D721Med (cell line): ENCODE measurements at places on chromosomes 3 and 15.

GRCh38 chr3:129594409-129594808, 12.1 kb downstream of the PLXND1 start:
- DNase-seq, result no peak

- no peak for DNase-seq
Observed at GRCh38 chr15:74978503-74978902, 16.9 kb upstream of the SCAMP5 start.

GRCh38 chr3:123351501-123351900, 97.4 kb downstream of the ADCY5 start:
- DNase-seq, result no peak

DNA sequence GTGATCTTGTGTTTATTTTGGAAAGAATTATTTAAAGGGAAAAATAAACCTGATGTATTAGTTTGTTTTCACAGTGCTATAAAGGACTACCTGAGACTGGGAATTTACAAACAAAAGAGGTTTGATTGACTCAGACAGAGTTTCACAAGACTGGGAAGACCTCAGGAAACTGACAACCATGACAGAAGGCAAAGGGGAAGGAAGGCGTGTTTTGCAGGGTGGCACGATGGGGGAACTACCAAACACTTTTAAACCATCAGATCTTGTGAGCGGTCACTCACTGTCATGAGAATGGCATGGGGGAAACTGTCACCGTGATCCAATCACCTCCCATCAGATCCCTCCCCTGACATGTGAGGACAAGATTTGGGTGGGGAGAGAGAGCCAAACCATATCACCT, 87.0 kb downstream of the TP63 start:
- DNase-seq, result no peak

DNA sequence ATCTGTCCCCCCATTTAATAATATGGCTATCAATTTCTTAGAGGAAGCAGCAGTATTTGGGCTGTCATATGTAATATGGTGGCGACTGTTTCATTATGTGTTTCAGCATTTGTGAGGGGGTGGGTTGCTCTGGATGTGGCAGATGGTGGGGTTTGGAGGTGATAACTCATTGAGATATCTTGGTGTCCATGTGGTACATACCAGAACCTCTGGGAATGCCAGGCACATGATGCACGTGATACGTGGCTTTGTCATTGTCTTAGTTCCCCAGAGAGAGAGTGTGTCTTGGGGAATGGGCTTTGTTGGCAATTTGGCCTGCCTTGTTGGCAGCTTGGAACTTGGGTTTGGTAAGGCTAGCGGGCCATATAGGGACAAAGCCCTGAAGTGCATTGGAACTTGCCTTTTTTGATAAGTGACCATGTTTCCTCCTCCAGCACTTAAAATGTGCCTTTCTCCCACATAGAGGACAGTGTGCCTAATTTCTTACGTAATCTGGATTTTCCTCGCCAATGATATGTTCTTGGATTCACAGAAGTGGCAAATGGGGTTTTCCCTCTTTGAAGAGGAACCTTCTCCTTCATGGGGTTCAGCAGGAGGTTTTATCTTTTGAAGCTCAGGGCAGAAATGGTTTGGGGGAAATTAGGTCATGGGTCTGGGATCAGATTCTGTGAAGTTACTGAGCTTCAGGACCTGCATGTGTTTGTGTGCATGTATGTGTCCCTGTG, 79.5 kb downstream of the DNASE1L3 start:
- no peak for DNase-seq

DNA sequence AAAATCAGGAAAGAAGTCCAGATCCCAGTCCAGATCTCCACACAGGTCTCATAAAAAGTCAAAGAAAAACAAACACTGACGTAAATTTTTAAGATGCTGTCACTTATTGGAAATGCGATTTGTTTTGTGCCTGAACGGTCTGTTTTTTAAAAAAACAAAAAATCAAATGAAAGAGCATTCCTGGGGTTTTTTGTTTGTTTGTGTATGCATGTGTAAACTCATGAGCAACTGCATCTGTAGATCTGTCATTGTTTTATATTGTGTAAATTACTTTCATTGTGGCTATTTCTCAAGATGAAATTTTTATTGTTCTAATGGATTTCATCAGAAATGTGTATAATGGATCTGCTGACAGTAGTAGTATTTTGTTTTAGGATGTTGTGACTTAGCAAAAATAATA, 55.0 kb downstream of the U2SURP start:
- no peak for DNase-seq
